ENCODE measurements at places on chromosomes 4 and X.
A peak's percentile ranks its signal among the peaks of the same experiment; 100 is the strongest.

- DNase-seq = no peak
Observed at GRCh38 chr4:15551740-15552446, 82.2 kb downstream of the CC2D2A start.

DNA sequence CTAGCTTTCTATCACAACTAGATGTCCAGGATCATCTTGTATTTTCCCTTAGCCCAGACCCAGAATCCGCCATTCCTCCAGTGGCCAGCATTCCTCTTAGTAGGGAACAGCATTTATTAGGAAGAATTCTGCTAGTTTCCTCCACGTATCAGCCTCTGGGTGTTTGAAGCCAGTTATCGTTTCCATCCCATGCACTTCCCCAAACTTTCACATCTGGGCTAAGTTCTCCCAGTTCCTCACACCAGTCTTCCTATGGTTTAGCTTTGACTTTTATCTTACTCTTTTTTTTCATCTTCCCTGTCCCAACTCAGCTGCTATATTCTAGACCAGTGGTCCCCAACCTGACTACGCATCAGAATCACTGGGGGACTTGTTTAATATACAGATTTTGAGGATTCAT is 53.5 kb upstream of the PRSS48 start:
- no peak for DNase-seq

GRCh38 chrX:82677286-82677685 is 830.8 kb upstream of the POU3F4 start:
- no peak for DNase-seq

GRCh38 chr4:109184491-109184961 is 117.9 kb downstream of the COL25A1 start:
- DNase-seq = no peak

DNA sequence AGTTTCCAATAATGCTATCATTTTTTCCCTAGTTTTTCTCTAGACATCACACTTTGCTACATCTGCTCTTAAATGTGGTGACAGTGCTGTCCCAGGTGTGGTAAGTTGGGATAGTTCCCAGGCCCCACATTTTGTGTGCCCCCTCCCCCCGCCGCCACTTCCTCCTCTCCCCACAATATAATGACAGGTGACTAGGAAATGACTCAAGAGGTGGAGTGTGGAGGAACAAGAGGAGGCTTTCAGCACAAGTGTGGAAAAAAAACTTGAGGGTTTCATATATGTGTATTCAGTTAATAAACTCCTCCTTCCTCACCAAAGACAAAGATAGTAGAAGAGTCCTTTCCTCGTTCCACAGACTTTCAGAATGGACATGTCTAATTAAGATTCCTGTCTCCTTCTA is 18.3 kb upstream of the IL21 start:
- DNase-seq = no peak

- DNase-seq = no peak
Observed at GRCh38 chr4:40254608-40255392, 58.0 kb downstream of the RHOH start.

DNA sequence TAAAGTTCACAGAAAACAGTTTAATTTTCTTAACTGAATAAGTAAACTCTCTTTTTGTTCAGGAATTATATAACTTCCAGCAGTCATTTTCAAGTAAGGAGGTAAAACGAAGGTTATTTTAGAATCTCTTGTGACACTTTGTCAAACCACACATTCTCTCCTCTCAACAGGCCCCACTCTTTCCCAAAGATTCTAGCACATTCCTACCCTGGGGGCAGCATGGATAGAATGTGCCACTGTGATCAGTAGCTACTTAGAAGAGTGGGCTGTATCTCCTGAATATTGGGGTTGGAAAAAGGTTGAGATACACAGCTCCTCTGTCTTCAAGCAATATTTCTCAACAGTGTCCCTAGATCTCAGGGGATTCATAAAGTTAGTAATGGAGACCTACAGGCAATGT is 157.6 kb downstream of the EMCN start:
- no peak for DNase-seq

DNA sequence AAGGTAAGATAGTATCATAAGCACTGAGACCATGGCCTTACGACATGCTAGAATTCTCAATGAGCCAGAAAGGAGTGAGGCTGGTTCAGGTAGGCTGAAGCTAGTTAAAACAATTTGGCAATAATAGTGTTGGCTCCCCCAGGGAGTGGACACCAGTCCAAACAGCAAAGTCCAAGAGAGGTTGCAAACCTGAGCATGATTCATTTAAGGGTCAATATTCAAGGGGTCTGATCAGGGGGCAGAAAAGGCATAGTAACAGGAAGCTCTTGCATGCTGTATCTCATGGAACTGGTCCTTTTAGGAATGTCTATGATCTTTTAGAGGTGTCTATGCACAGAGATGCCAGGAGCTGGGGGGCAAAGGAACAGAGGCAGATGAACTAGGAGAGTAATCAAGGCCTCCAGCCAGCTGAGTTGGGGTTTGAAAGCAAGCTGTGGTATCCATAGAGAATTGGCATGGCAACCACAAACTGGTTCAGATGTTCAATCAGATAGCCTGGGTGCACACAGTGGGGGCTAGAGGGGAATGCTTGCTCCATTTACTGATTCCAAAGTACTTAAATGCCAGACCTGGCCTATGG is 5.1 kb downstream of the GJB1 start:
- DNase-seq = no peak

GRCh38 chr4:35151816-35152572 is 1092.3 kb downstream of the ARAP2 start:
- DNase-seq = peak; percentile 61

DNA sequence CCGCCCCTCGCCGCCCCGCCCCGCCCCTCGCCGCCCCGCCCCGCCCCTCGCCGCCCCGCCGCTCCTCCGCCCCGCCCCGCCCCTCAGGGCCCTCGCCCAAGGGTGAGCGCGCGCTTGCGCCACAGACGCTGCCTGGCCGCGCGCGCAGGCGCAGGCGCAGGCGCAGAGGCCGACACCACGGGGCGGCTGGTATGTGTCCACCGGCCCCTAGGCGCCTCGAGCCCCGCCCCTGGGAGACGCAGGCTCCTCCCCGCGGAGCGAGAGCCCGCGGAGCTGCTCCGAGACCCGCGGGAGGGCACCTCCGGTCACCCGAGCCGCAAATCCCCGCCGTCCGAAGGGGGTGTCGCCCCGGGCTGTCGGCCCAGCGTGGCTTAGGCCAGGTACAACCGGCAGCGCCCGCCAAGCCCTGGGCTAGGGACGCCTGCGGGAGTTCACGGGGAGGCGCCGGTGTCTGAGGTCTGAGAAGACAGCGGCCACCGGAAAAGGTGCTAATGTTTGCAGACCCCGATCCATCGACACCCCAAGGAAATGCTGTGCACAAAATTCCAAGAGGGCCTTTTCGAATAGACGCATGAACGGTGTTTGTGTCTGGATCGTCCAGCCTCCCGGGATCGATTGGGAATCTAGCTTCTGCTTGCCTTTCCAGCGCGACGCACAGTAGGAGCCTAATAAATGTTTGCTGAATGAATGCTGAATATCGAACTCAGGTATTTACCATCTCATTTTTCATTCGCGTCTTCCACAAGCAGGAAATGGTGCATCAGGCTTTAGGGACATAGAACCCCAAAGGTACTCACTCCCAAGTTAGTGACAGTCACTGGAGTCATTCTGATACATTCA is 473 bp upstream of the CCNQ start:
- peak; percentile 92 for DNase-seq

- peak; percentile 18 for DNase-seq
Observed at GRCh38 chr4:155787113-155787710, 28.4 kb downstream of the GUCY1B1 start.

DNA sequence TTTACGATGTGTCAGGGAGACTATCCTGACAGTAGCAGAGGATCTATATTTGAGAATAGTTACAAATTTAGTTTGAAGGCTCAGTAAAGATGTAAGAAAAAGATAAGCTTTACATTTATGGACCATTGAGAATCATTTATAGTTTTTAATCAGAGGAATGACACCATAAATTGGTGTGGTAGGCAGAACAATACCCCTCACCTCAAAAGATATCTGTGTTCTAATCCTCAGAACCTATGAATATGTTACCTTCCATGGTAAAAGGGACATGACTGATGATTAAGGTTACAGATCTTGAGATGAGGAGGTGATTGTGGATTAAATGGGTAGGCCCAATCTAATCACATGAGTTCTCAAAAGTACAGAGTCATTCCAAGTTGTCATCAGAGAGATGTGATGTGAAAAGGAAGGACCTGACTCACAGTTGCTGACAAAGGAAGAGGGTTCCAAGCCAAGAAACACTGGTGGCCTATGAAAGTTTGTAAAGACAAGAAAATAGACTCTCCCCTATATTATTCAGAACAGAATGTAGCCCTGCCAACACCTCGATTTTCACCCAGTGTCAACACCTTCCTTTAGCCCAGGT is 27.0 kb downstream of the EREG start:
- no peak for DNase-seq

GRCh38 chr4:3689576-3690550 is 76.3 kb upstream of the ADRA2C start:
- peak; percentile 10 for DNase-seq

DNA sequence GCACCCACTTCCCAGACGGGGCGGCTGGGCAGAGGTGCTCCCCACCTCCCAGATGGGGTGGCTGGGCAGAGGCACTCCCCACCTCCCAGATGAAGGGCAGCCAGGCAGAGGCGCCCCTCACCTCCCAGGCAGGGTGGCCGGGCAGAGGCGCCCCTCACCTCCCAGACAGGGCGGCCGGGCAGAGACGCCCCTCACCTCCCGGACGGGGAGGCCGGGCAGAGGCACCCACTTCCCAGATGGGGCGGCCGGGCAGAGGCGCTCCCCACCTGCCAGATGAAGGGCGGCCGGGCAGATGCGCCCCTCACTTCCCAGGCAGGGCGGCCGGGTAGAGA is 61.2 kb downstream of the UPRT start:
- DNase-seq = no peak

DNA sequence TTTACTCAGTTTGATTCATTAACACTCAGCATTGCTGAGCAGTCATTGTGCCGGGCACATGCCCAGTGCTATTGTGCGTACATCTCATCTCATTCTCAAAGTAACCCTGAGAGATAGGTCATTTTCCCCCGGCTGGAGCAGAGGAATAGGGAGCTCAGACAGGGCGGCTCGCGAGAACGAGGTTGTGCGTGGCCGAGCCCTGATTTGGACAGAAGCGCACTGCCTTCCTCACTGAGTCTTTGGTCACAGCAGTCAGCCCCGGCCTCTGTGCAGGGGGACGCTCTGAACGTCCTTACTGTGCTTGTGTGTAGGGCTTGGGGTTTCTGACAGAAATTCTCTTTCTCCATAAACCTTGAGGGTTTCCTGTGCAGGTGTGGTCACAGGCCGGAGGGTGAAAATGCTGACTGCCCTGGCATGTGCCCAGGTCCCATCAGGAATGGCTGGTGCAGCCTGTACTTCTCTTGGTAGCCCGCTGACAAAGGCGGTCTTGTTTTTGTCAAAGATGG is 39.5 kb downstream of the NOP14 start:
- DNase-seq = no peak

DNA sequence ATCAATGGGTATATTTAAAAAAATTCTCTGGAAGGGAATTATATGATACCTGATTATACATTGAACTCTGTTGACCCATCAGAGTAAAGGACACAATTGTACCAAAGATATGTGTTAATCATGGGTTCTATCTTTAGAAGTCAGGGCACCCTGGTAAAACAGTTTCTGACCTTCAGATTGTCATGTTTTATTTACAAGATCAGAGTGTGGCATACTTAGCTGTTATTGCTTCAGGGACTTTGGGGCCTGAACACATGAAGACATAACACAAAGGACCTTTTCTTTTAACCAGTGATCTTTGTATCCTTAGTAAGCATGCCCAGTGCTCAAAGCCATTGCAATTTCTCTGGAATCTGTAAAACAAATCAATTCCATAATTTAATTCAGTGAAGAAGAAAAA is 204.8 kb upstream of the RPS6KA3 start:
- DNase-seq = no peak

- DNase-seq = no peak
Observed at GRCh38 chr4:169226565-169226964, 44.2 kb downstream of the SH3RF1 start.

- no peak for DNase-seq
Observed at GRCh38 chrX:66163447-66163846, 600 bp upstream of the HEPH start.

DNA sequence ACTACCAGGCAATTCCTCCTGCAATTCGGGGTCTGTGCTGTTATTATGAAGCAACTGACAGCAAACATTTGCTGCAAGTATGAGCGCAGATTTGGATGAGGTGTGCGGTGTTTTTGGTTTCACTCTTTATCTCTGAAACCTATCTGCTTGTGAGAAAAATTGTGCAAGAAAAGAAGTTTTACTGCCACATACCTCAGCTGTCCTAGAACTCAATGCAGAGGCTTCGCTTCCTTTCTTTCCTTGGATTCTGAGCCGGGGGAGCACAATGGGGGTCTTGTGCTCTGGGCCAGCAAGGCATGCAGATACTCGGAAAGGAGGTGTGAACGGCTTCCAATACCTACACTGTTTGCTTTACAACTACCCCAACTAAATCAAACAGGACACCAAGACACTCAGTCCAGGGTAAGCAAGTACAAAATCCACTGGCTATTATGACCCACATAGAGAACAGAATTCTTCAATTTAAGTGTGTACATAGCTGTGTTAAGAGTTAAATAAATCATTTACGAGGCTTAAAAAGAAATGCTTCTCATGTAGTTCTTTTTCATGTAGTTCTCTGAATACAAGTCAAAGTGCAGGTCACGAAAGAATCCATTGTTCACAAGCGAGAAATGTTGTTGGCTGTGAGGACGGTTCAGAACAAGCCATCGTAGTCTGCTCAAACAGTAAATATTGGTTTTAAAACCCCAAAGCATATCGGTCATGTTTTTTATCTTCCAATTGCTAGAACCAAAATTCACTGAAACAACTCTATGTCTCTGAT is 1.1 kb downstream of the SORBS2 start:
- no peak for DNase-seq

DNA sequence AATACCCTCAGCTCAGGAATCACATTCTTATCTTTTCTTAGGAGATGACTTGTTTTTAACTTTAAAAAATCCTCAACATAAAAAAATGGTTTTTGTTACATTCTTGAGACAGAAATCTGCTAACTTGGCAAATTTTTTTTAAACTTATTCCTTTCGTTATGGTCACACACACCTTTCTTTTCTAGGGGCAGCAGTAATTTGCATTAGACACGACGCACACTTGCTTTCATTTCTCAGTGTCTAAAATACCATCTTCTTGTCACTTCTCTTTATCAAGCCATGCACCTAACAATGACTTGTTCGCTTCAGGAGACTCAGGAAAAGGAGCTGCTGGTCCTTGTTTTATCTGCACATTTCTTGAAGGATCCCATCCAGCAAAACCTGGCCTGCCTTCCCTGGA is 112.6 kb upstream of the TBL1X start:
- no peak for DNase-seq

- no peak for DNase-seq
Observed at GRCh38 chr4:170227928-170228327, 138.2 kb upstream of the AADAT start.

DNA sequence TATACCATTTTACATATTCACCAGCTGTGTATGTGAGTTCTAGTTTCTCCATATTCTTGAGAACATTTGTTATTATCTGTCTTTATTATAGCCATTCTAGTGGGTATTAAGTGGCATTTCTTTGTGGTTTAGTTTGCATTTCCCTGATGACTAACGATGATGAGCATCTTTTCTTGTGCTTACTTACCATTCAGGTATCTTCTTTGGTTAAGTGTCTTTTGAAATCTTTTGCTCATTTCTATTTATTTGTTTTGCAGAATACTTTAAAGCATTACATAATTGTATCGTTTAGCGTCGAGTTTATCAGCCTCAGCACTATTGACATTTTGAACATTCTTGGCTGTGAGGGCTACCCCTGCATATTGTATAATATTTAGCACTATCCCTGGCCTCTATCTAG is 85.4 kb downstream of the FRMPD4 start:
- DNase-seq = no peak

Measured in BE2C (cell line).